HEK293T (cell line): ENCODE measurements at places on chromosomes 2 and 18.

- DNase-seq, result no peak
Observed at GRCh38 chr2:189578272-189578950, 2.2 kb downstream of the SLC40A1 start.

GRCh38 chr2:34806891-34807290 lies 1207.8 kb upstream of the FAM98A start:
- DNase-seq, result no peak

DNA sequence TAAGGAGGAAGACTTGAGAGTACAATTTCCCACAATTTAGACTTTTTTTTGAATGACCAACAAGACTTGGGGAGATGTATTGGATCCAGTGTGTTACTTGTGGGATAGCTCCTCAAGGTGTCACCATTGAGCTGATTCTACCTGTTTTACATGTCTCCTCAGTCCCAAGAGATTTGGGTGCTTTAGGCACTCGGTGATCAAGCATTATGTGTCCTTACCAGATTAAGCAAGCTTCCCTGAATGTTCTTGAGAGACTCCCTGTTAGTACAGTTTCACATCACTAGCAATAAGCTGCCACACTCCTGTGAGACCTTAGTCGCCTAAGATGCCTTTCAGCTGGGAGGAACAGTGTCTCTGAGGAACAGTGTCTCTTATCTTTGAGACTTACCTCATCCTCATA lies 384.3 kb upstream of the SYT4 start:
- peak; percentile 2 for DNase-seq

DNA sequence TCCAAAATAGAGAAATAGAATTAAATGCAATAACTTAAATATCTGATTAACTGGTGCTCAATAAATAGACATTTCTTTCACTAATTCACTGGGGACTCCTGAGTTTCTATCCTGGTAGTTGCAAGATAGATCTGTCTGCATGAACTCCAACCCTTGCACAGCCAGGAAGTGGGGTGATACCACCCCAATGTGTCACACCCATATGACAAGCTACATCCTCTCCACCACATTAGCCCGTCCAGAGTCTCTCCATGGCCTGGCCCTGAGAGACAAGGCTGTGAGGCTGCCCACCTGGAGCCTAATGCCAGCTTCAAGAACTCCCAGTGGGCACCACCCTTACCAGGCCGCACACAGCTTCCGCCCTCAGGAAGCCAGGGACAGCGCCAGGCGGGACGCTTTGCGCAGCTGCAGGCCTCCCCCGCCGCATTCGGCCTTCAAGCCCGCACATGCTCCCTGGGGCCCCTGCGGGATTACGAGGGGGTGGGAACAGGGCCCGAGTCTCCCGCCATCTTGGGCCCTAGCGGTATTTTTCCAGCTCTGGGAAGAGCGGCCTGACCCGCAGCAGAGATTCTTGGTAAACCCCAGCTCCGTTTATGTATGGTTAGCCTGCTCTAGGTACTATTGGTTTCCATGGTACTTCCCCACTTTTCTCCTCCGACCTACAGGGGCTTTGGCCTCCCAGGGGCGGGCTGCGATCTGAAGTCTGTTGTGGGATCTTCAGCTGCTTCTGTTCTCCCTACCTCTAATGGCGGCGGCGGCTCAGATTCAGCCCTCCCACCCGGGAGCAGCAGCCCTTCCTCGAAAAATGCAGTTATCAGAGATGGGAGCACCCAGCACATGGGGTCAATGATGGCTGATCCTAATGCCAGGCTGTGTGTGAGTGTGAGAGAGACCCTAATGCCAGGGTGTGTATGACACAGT lies at the start of gene TDRD15:
Gene TDRD15, plus strand, starts transcription at position 496 of the 921 bp plus-strand sequence. CDS start 13,500 bp downstream, outside the sequence.
- DNase-seq, result no peak

DNA sequence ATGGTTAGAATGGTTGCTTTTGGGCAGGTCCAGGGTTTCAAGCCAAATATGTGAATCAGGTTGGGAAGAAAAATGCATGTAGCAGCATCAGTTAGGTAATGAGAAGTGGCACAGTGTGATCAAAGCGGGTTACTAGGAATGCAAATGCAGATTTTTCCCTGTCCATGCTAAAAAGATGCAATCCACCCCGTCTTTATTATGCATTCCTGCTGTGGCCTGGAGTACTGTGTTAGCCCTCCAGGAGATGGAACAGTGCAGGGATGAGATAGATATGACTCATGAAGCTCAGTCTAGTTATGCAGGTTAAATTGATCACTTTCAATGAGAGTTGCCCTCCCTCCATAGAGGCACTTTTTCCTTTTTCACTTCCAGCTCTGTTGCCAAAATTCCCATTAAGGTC lies 283.8 kb downstream of the CTNNA2 start:
- DNase-seq, result no peak

GRCh38 chr2:182933629-182934028 lies 67.2 kb upstream of the FRZB start:
- DNase-seq, result no peak

- no peak for DNase-seq
Observed at GRCh38 chr2:135890835-135891234, 14.6 kb upstream of the MCM6 start.

- DNase-seq, result no peak
Observed at GRCh38 chr2:221215487-221215886, 356.6 kb downstream of the EPHA4 start.

DNA sequence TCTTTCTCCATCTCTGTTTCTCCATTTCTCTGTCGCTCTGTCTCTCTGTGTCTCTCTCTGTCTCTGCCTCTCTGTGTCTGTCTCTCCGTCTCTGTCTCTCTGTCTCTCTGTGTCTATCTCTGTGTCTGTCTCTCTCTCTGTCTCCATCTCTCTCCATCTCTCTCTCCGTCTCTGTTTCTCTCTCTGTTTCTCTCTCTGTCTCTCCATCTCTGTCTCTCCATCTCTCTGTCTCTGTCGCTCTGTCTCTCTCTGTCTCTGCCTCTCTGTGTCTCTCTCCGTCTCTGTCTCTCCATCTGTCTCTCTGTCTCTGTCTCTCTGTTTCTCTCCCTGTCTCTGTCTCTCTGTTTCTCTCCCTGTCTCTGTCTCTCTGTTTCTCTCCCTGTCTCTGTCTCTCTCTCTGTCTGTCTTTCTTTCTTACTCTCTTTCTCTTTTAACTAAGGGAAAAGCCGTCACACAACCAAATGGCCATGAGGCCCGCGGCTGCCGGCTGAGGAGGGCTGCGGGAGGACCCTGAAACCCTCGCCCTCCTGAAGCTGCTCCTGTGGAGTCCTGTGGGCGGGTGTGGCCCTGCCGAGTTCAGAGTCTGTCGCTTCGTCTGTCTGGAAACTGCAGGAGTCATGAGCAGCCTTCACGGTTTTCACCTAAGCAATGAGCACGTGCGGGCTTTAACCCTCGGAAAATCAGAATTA lies 29.3 kb downstream of the NFATC1 start:
- no peak for DNase-seq

GRCh38 chr2:186535861-186536260 lies 49.8 kb downstream of the ZC3H15 start:
- no peak for DNase-seq

GRCh38 chr2:74089816-74090745 lies 57.6 kb downstream of the BOLA3 start:
- no peak for DNase-seq

DNA sequence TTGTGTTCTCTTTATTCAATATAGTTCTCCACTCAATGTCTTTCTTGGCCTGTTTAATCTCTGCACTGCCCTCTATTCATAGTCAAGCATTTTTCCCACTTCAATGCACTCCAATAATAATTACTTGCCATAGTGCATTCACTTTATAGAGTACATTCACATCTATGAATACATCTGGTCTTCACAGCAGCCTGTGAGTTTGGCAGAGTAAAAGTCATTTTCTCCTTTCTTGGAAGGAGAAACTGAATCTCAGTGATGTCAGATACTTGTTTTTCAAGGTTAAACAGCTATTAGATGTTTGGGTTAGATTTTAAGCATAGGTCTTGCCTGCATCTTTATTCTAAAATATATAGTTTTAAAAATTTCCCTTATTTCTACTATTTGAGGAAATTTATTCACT lies 373.2 kb downstream of the TRIB2 start:
- no peak for DNase-seq

DNA sequence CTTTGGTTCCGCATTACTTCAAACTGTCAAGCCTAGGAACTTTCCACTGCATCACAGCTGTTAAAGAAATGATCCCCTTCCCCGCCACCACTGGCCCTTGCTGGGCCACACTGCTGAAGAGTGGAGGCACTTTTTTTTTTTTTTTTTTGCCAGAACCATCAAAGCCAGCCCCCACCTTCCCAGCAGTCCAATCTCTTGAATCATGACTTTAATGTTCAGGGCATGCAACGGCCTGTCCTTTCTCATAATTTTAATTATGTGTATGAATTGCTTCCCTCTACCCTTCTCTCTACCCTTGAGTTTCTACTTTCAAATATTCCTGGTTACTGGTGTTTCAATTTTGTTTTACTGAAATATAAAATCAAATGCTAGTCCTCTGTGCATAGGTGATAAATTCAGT lies 102.1 kb upstream of the LMAN1 start:
- DNase-seq, result no peak

- DNase-seq, result no peak
Observed at GRCh38 chr2:236208019-236208926, 40.1 kb upstream of the GBX2 start.

GRCh38 chr2:42128721-42129486 lies 40.2 kb upstream of the EML4 start:
- DNase-seq, result no peak

- no peak for DNase-seq
Observed at GRCh38 chr2:136243638-136244535, 125.9 kb upstream of the CXCR4 start.

- DNase-seq, result no peak
Observed at GRCh38 chr2:22499082-22499839, 885.7 kb upstream of the KLHL29 start.

- no peak for DNase-seq
Observed at GRCh38 chr2:8252997-8253694, 428.7 kb upstream of the ID2 start.

GRCh38 chr2:201699416-201699815 lies 972 bp upstream of the MPP4 start:
- DNase-seq, result no peak

DNA sequence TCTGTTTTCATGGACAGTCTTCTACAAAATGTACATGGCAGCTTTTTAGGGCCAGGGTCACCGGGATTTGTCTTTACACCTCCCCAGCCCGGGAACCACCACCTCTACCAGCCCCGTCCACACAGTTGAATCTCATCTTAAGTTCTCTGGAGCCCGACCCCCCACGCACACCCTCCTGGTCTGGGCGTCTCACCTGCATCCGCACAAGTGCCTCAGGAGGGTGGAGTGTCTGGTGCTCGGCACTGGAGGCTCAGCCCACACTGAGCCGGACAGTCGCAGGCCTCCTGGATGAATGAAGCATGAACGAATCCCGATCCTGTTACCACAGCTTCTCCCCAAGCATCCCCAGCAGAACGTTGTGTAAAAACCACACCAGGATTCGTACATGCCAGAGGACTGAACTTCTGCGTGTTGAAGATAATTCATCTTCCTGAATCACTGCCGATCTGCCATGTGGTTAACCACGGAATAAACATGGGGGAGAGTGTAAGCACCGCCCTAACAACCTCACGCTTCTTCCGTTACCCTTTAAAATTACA lies 162.0 kb downstream of the RTP5 start:
- no peak for DNase-seq

- no peak for DNase-seq
Observed at GRCh38 chr18:73688161-73688560, 459.5 kb downstream of the FBXO15 start.

DNA sequence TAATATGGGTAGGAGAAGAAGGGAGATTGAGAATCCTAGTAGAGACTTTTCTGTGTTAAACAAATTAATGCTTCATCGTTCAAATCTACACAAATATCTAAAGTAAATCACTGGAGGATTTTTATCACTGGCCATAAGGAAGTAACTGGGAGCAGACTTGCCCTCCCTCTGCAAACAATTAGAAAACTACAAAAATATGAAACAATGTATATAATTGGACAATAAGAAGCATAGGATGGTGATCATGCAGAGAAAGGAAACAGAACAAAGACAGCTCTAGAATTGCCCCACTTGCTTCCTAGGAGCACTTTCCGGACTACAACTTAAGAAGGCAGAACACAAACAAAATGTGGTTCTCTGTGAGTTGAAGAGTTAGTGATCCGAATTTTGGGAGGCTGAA lies 452.7 kb upstream of the KLHL29 start:
- no peak for DNase-seq

DNA sequence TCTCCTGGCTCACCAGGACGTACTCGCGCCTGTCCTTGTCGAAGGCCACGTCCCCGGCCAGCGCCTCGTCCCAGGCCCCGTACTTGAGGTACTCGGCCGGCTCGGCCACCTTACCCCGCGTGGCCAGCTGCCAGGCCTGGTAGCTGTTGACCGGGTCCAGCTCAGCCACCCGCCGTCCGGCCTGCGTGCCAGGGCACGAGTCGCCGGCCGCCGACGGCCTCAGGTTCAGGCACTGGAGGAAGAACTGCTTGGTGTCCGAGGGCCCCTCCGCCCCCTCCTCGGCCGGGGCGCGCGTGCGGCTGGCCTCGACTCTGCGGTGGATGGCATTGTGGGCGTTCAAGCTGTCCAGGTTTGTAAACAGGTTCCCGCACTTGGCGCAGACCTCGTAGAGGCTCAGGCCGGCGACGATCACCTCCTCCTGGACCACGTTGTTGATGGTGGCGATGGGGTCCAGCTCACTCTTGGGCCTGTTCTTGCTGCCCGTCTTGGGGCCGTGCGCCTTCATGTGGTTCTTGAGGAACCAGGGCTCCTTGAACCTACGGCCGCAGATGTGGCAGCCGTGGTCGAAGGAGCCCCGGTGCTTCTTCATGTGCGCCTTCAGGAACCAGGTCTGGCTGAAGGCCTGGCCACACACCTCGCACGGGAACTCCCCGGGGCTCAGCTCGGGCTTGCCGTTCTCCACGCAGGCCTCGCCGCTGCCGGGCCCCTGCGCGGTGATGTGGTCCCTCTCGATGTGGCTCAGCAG lies 53.2 kb downstream of the ZNF516 start:
- DNase-seq, result no peak

DNA sequence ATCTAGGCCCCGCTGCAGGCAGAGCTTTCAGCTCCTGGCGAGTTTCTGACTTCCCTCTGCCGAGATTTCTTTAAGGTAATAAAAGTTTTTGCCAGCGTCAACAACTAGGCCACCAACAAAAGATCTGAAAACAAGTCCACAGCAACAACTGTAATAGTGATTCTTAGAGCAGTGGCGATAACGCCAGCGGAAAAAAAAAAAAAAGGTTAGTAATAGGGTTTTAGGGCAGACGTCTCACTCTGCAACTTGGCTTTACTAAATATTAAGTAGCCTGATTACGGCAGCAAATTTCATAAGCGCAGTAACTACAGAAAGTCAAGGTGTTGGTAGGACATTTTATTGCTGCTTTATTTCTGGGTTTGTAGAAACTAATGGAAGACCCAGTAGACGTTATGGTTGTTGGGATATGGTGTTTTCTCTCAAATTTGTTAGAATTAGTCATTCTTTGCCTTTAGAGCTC lies 481 bp downstream of the SLC30A6 start:
- no peak for DNase-seq

- no peak for DNase-seq
Observed at GRCh38 chr2:231685349-231686191, 22.8 kb upstream of the PTMA start.
